Natural killer cell (primary cell): ENCODE measurements at places on chromosomes 12 and 14. TPM values are rescaled to one million over a fixed set of nuclear protein-coding genes. Genes with fewer than 3 reads are reported as not detected.

Gene RD3L
- total RNA-seq, result not detected

Gene TMEM229B
- total RNA-seq, result 49.9 TPM

Gene FKBP11
- total RNA-seq, result 228 TPM

GRCh38 chr12:106493531-106493930 lies 89.3 kb upstream of the RFX4 start:
- no peak for DNase-seq

GRCh38 chr12:57434517-57435223 lies at the start of gene INHBC:
INHBC (plus strand) TSS chr12:57434784; CDS start chr12:57434887, 103 bp downstream.
- DNase-seq, result no peak

DNA sequence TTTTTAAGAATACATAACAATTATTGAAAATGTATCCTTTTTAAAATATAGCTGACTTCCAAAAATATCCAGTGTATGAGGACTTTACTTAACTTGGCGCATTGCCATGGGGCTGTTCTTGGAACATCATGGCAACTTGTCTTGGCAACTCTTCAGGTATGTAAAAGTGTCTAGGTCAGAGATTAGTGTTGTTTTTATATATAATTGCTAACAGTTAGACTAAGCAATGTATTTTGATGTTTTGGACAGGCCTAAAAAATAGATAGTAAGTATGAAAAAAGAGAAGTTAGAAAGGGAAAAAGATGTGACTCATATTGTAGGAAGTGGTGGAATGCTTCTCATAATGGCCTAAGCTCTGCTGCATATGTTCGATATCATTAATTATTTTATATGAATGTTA lies 70.9 kb downstream of the MON2 start:
- DNase-seq, result no peak
